Activated naive CD4-positive, alpha-beta T cell (primary cell): ENCODE measurements at places on chromosomes 12 and 14.

DNA sequence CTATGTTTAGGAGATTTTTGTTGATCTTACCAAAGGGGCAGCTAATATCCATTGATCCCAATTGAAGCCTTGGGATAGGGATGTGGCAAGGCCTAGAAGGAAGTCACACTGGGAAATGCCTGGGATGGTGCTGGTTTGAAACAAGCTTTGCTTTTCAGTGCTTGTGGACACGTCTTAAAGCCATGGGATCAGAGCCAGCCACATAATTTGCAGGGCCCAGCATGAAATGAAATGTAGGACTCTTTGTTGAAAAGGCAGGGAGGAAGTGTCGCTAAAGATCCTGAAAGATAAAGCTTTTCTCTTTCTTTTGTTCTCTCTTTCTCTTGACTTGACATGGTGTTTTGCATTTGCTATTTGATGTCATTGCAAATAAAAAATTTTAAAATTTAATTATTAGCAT lies 5.0 kb downstream of the TTC9 start:
- no peak for DNase-seq

DNA sequence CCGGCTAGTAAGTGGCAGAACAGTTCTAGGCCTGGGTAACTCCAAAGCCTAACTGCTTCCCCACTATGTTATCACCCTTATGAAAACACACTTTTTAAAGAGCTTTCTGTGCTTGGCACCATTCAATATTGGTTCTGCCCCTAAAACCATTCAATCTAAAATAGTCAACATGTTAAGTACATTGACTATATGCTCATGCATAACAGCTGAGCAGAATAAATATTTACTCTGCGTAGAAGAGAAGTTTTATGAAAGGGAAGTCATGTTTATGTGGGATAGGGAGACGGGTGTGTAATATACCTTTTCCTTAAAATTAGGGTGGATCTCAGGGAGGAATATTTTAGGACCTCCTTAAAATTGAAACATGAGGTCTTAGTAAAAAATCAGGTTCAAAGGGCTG lies 80.5 kb downstream of the SAMD4A start:
- no peak for DNase-seq

- DNase-seq: no peak
Observed at GRCh38 chr12:98754095-98754494, 109.0 kb downstream of the APAF1 start.

- DNase-seq: no peak
Observed at GRCh38 chr14:96625426-96625985, 123.3 kb downstream of the PAPOLA start.

DNA sequence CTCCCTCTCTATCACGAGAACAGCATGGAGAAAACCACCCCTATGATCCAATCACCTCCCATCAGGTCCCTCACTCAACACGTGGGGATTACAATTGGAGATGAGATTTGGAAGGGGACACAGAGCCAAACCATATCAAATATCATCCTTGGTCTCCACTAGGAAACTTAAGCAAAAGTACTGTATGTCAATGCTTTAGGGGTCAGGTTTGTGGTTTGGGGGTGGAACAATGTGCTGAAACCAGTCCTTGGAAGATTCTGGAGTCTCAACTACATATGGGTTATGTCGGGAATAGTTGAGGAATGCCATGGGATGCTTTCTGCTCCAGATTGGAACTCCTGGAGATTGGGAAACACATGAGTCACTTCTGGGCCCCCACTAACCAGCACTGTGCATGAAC lies 48.3 kb upstream of the CCDC63 start:
- no peak for DNase-seq

- DNase-seq: no peak
Observed at GRCh38 chr12:108307006-108307405, 32.1 kb downstream of the CMKLR1 start.

DNA sequence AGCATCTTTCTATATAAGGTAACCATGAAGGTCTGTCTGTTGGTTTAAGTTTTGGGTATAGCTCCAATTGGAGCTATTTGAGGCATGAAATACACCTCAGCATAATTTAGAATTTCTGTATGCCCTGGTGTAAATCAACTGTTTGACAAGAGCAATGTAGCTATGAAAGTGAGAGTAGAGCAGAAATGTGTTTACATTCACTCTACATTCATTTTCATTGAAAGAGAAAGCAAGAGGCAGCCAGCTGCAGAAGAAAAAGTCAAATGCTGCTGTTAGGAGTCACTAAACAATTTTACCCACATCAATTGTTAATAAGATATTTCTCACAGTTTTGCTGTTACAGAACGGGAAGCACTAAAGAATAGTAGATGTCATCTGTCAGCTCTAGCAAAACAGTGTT lies 252.5 kb downstream of the SLC6A15 start:
- no peak for DNase-seq

DNA sequence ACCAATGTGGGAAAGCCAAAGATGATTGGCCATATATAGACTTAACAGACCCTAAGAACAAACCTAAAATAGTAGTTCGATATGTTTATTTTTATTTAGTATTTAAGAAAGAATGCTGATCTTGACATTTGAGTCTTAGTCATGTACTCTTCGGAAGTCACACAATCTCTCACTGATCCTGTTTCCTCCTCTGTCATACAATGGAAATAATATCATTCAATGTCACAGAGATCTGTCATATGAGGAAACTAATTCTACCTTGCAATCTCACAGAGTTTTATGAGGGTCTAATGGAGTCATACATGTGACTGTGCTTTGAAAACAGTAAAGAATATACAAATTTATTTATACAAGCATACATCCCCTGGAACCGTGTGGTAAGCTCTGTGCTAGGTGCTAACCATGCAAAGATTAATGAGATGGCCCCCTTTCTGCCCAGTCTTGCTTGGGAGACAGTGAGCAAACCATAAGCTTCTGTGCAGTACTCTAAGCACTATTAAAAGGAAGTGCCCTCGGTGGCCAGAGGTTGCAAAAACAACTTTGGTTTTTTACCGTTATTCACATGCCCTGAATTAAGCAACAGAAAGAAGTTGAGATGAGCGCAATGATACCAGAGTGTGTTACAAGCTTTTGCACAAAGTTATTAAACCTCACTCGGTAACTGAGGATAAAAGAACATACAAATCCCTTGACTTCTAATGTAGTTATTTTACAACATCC lies 1.7 kb upstream of the LIN7A start:
- DNase-seq: no peak

DNA sequence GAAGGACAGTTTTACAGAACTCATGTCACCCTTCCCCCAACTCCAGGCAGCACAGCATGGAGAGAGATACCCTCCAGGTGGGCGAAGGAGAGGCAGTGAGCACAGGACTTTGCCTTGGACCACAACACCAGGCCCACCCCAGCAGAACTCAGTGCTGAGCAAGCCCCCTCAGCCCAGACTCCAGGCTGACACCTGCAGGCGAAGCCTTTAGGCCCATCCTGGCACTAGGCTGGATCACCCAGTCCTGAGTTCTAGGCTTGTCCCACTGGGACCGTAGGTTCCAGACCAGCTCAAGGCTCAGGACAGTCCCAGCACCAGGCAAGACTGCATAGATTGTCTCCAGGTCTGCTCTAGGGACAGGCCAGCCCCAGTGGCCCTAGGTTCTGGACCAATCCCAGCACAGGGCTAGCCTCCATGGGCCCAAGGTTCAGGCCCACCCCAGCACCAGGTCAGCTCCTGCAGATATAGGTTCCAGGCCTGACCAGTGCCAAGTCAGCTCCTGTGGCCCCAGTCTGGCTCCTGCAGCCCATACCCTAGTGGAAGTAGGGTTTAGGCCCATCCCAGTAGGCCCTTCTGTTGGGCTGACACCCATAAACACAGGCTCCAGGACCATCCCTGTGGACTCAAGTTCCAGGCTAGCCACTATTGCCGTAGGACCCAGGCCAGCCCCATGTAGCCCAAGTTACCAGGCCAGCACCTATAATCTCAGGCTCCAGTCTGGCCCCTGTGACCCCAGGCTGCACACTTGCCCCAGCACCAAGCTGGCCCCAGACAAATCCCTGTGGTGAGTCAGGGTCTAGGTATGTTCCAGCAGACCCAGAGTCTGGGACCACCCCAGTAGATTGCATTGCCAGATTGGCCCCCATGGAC lies 9.4 kb downstream of the WASHC3 start:
- DNase-seq: no peak

- DNase-seq: no peak
Observed at GRCh38 chr14:93857081-93857480, 68.8 kb upstream of the PRIMA1 start.

GRCh38 chr12:91890742-91891141 lies 254.9 kb downstream of the BTG1 start:
- DNase-seq: no peak

DNA sequence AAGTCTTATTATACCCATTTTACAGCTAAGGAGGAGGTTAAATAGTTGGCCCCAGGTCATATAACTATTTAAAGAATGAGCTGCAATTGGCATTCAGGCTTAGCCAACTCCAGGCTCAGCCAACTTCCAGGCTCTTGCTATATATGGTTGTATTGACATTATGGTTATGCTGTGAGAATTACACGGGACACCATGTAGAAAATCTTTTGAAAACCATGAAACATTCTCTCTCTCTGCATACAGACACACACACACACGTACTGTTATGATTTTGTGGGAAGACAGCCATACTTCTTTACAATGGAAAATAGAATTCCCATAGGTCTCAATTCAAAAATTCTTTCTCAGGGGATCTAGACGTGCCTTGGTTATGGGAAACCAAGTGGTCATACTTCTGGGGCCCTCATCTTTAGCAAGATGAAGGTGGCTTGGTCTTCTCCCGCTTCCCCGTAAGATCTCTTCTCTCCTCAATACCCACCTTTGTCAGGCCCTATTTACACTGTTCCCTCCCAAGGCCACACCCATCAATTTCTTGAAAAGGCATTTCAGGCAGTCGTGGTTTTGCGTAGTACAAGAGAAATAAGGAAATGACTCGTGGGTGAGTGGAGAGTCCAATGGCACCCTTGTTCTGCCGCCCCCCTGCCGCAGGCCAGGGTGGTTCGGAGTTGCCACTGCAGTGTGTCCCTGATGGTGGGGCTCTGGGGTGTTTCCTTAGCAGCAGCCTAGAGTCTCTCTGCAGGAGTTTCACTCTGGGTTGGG lies 10.0 kb upstream of the GPRC5A start:
- DNase-seq: no peak

GRCh38 chr12:65082406-65082805 lies 38.7 kb downstream of the WIF1 start:
- no peak for DNase-seq

DNA sequence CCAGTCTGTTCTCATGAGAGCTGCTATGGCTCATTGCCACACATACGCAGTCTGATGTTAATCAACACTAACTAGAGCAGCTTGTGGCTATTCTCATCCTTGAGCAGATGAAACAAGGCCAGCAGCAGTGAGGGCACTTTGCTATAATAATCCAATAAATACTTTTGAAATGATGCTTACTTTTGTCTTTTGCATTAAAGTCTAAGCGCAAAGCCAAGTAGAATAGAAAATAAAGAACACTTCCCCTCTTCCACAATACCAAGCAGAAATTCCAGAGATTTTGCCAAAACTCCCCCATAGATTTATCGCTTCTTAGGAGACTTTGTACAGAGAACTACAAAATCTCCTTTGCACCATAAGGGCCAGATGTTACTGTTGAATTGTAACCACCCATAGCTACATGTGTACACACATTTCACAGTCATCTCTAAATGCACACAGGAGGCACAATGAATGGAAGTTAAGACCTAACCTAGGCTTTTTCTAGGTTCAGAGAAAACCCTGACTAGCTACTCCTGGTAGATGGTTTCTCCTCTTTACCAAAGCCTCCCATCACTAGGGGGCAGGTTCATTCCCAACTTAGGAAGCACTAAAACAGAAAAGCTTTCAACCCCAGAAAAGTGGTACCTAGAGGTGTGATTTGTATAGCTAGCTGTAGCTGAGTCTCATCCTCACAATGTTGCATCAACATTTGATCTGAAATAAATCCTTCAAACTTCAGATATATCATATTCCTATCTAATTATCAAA lies 119.3 kb downstream of the HMGA2 start:
- DNase-seq: no peak

DNA sequence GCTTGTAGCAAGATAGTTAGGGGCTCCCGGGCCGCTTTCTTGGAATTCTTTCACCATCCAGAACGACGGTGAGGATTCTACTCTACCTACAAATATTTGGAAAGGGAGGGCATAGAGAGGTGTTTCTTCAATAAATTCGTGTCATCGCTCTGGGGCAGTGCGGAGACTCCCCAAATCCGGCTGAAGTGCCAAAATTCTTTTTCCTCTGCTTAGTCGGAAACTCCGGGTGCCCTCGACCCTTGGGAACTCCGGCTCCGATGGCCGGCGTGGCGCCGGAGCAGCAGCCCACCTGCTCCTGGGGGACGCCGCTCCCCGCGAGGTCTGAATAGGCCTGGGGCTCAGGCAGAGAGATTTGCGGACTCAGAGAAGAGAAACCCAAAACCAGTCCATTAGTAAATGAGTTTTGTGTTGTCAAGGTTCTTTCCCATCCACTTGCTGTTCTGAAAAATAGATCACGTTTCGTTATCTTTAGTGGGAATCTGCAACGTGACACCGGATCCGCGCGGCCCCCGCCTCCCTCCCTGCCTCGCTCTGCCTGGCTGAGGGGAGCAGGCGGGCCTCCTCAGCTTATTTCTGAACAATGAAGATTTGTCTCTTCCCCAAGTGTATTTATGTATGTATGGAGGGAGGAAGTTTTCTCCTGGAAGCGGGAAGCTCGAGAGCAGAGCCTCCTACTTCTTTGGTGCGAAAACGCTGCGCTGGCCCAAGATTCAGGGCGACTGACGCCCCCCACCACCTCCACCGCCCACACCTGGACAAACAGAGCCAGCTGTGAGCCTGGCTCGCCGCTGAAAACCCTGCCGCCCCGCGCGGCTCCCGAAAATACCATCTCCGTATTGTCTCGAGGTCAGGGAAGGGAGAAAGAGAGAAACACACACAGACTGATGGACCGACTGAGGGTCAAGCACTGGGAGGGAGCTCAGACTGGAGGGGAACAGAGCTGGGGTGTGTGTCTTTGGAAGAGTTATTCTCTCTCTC lies 3.7 kb upstream of the SIX1 start:
- no peak for DNase-seq

GRCh38 chr12:131916306-131917138 lies 12.6 kb upstream of the PUS1 start:
- no peak for DNase-seq

GRCh38 chr12:32226768-32227167 lies 120.1 kb downstream of the BICD1 start:
- no peak for DNase-seq

DNA sequence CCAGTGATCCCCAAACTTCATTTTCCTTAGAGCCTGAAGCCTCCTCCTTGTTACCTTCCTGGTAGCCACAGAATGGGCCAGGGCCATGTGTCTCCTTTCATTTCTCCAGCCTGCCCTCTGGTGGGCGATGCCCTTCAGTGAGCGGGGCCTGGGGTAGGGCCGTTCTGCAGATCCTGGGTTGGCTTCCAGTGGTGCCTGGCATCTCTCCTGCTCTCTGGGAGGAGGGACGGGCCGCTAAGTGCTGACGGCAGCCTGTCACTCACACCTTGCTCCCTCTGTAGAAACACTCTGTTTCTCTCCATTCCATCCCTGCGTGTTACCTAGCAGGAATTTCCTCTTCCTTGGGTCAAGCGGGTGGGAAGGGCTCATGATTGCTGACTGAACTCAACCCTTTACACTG lies 232.1 kb downstream of the CACNA1C start:
- DNase-seq: no peak

- DNase-seq: no peak
Observed at GRCh38 chr12:111636209-111636945, 37.3 kb upstream of the ATXN2 start.
